Stimulated activated CD8-positive, alpha-beta memory T cell treated with anti-CD3 and anti-CD28 coated beads, Interleukin-15, amount 100 ng/mL, for 4 hours (primary cell): ENCODE measurements at places on chromosomes 4 and X.

DNA sequence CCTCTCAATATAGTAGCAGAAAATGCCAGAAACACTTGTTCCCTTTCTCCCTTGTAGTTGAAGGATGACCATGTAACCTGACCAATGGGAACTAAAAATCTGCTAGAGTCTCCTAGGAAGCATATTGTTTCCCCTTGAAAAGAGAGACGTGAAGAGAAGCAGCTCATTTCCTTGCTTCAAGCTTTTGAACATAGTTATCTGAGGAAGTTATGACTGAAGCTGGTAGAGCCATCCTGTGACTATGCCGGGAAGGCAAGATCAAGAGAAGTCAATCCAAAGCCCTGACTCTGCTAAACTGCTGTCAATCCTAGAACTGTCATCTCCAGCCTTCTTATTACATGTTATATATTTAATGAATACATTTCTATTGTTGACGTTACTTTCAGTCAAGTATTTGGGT lies 66.6 kb downstream of the EIF4E start:
- DNase-seq, result no peak

DNA sequence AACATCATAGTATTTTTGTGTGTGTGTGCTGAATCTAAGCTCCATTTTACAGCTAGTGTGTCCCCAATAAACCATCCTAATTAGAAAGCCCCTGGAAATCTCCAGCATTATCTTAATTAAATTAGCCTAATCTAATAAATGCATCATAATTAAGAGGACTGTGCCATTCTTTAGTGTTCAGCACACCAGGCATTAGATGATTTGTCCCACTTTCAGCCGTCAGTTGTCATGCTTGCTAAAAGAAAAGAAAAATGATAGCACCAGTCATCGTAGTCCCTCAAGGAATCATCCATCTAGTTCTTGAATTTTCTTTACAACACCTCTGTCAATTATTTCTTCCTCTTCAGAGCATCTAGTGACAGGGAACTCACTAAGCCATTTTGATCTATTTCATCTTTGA lies 155.9 kb downstream of the PALLD start:
- no peak for DNase-seq

DNA sequence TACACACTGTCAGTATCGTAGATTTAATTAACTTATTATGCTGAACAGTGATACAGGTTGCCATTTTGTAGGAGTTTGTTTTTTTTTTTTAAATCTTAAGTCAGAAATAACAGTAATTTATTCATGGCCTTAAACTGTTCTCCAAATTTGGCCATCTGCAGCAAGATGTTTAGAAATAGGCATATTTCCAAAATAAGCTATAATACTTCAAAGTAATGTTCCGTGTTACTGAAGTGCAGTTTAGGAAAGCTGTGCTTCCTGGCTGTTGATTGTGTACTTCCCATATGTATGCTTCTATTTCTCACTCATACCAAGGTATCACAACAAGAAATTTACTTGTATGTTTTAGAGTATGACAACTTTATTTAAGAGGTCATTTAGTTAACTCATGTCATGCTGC lies 28.9 kb downstream of the CPEB2 start:
- DNase-seq, result no peak

DNA sequence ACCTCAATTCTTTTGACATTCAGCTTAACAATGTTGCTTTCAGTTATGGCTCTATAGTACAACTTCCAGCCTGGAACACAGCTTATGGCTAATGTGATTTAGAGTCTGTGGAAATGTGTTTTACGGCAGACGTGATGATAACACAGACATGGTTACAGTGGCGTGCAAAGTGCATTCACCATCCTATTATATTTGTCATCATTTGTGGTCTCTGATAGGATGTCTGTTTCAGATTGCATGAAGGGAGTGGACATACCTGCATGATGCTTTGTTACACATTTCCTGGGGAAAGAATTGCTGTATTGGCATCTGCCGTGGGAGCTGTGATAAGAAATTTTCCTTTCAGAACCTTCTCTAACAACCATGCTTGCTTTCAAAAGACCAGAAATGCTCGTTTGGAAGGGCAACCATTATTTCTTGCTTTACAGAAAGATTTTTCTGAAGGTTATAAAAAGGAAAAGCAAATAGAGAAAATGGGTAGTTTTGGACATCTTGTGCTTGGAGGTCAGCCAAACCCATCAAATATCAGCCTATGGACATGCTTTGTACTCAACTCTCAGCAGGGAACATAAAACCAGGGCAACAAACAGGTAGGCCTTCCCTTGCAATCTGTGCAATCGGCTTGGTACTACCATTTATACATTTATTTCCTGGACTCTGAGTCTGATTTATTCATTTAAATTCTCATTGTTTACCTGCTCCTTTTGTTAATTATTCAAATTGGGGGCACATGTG lies 273.9 kb downstream of the TLL1 start:
- no peak for DNase-seq

DNA sequence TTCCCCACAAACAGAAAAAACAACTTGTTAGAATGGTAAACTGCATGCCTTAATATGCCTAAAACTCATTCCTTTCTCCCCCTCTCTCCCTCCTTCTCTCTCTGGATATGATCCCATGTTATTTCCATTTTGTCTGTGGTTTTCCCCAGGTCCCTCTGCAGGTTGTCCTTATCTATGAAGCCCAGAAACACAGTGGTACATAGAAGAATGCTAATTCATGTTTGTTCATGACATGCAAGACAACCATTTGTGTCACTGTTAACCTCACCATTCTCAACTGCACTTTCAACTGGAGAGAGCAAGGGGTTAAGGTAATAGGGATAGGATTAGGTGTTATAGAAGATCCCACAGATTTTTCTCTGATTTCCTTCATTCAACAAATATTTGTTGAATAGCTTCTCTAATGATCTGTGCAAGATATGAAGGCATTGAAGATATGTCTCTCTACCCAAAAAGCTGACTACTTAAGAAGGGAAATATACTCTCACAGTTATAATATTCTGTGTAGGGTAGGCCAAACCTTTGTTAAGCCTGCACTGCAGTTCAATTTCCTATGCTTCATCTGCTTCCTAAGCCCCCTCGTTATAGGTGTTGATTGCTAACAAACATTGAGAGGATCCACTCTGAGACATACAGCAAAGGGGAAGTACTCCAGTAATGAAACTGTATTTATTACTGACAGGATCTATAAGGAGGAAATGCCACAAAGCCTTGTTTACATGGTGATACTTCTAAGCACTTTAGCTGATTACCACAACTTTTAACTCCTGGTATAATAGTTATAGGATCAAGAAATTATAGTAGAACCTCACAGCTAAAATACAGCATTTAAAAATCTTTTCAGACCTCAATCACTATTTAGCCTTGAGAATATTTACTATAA lies 96.1 kb downstream of the FRYL start:
- no peak for DNase-seq

- DNase-seq, result no peak
Measured at GRCh38 chr4:55729351-55730279, 90.0 kb upstream of the EXOC1L start.

DNA sequence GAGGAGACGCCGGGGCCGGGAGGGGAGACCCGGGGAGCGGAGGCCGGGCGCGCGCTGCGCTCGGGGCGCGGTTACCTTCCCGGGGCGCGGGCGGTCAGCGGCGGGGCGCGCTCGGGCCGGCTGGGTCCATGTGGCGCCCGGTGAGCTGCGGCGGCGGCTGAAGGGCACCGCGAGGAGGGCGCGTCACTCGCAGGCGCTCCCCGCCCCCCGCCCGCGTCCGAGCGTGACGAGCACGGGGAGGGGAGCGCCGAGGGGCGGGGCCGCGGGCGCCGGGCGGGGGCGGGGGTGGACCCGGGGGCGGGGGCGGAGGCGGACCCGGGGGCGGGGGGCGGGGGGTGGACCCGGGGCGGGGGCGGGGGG lies at the start of gene CPLX1:
TSS of gene CPLX1 (minus strand) at position 159 of the 360 bp plus-strand sequence. CDS start 1,607 bp downstream, outside the sequence.
- no peak for DNase-seq

DNA sequence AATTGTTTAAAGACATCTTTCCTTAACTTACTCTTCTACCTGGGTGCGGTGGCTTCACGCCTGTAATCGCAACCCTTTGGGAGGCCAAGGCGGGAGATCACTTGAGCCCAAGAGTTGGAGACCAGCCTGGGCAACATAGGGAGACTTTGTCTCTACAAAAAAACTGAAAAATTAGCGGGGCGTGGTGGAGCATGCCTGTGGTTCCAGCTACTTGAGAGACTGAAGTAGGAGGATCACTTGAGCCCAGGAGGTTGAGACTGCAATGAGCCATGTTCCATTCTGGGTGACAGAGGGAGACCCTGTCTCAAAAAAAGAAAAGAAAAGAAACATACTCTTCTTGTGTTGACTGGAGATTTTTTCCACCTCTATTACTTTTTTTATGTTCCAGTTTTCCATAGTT lies 181.9 kb downstream of the RAPGEF2 start:
- DNase-seq, result no peak

DNA sequence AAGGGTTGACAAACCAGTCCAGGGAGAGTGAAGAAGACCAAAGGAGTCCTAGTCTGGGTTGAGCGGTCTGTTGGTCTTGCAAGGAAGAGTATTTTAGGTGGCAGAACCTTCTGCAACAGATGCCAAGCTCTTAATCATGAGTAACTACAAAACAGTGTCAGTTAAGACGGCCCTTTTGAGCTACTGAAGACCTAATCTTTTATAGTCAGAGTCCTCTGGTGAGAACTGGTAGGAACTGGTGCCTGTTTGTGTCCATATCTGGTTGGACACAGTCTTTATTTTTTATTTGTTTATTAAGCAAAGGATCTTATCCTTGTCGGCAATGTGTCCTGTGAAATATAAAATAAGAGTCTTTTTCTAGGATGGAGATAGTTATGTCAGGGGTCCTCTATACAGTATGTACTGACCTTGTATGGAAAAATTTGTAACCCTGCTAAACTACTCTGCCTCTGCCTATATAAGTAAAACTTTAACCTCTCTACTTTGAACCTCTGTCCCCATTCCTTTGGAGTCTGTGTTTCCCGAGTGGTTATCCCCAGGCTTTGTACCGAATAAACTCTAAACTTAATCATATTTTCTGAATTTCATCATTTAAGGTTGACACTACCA lies 47.1 kb downstream of the FAM13A start:
- DNase-seq, result no peak
